GM13976 (cell line): ENCODE measurements at places on chromosomes 6 and 20.

DNA sequence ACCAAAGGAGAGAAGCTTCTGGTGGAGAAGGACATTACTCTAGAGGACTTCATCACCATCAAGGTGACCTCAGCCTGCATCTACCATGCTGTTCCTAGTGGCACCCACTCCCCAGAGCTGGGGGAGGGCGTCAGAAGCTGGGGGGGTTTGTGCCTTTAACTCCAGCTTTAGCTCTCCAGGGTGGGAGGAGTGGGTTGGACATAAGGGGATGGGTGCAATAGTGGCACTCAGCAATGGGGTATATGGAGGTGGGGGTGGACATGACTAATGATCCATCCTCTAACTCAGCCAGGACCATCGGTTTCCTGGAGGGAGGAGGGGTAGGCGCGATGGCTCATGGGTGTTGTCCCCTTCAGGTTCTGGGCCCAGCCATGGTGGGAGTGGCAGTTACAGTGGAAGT, 40.1 kb downstream of the SNRPB start:
- no peak for DNase-seq

DNA sequence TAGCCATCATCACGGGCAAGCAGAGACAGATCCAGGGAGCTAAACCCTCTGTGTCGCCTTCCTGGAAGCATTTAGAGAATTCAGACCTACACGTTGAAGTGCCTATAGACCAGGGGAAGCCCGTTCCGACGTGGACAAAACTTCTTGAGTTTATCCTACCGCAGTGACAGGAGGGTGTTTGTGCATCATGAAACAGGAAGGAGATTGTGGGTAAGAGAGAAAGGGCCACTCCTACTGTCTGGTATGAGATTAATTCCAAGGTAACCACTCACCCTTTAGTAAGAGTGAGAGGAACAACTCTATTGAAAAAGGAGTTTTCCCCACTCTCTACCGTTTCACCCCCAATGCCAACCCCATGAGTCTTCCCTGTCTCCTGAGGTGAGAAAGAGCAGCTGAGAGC, 133.7 kb downstream of the TFAP2C start:
- DNase-seq, result no peak

GRCh38 chr6:47446669-47447330, 30.8 kb upstream of the CD2AP start:
- no peak for DNase-seq

- no peak for DNase-seq
Measured at GRCh38 chr20:40868551-40869217, 159.9 kb upstream of the TOP1 start.

DNA sequence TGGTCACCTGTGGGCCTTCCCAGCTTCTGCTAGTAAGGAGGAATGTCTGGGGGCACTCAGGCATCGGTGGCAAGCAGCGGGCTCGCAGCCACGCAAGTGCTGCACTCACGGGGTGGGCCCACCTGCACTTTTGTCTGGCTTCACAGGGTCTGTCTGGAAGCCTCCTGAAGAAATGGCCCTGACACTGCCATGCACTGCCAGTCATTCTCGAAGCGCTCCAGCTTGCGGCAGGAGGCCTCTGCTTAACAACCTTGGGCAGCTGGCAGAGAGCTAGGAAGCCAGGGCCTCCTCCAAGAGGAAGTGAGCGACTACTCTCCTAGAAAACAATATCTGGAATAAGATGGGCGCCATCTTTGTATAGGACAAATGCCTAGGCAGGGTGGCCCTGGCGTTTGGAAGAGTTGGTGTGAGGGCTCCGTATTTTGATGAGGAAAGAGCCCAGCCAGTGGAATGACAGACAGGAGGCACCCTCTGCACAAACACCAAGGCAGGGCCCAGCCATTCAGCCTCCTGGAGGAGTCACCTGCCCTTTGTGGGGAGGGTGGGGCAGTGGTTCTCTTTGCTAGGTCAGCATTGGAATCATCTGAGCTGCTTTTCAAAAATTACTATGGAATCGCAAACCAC, 113.9 kb downstream of the SYNDIG1 start:
- no peak for DNase-seq

- DNase-seq, result no peak
Measured at GRCh38 chr6:102501615-102502014, 1108.1 kb downstream of the GRIK2 start.
